Dermis microvascular lymphatic vessel endothelial cell (primary cell): ENCODE measurements at places on chromosomes 13 and 19.

- no peak for DNase-seq
Measured at GRCh38 chr19:6761053-6761676, 6.1 kb downstream of the SH2D3A start.

DNA sequence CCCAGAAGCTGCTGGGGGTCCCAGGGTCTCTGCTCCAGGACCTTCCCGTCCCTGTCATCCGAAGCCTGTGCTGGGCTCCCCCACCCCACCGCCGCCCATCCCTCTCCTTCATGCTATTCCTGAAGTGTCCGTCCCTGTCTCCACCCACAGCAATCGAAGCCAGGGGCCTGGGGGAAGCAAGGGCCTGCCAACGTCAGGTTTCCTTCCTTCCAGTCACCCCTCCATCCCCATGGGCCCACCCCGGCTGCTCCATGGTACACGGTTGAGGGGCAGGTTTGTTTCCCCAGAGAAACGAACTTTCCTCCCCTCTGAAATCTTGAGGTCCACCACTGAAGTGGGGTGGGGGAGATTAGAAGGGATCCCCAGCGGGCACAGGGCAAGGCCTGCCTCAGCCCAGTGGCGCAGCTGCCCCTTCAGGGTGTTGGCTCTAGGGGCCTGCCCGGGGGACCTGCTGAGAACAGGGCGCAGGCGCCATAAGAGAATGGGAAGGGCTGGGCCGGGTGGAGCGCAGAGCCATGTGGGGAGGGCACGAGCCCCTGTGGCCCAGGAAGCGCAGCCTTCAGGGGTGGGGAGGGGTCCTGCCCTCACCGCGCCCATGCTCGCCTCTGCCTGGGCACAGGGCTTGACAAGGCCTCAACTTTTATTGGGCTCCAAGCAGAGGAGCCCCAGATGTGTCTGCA is 16.1 kb downstream of the CEBPG start:
- no peak for DNase-seq

DNA sequence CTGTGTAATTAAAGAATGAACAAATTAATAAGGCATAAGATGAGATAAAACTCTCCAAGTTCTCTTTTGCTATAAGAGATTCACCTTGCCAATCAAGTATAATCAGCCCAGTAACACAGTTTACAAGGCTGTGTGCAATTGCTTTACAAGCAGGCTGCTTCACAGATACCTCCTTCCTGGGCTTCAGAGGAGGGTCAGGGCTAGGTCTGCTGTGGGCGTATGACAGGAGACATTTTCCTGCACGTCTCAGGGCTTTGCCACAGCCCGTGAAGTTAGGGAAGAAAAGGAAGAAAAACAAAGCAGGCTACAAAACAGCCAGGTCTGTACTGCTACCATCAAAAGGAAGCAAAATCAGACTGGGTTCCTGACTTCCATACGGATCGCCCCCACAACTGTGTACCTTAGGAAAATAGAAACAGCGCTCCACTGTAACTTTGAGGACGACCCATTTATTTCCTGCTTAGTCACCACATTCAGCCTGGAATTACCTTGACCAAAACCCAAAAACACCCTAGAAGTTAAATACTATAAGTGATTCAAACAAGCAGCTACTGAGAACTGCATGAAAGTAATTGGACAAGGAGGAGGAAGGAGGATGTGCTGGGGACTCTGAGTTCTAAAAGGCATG is 12.4 kb downstream of the EFNB2 start:
- DNase-seq, result no peak

GRCh38 chr19:19653597-19654147 is 9.8 kb downstream of the ATP13A1 start:
- DNase-seq, result no peak

DNA sequence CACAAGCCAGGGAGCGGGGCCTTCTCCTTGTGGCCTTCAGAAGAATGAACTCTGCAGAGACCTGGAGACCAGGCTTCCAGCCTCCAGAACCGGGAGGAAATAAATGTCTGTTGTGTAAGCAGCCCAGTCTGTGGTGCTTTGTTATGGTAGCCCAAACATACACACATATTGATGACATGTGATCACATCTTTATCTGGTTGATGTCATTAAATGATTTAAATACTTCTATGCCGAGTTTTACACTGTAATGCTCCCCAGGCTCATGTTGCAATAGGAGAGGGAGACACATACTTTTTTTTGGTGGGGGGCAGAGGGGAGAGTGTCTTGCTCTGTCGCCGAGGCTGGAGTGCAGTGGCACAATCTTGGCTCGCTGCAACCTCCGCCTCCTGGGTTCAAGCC is 188.0 kb upstream of the IRS2 start:
- DNase-seq, result no peak

DNA sequence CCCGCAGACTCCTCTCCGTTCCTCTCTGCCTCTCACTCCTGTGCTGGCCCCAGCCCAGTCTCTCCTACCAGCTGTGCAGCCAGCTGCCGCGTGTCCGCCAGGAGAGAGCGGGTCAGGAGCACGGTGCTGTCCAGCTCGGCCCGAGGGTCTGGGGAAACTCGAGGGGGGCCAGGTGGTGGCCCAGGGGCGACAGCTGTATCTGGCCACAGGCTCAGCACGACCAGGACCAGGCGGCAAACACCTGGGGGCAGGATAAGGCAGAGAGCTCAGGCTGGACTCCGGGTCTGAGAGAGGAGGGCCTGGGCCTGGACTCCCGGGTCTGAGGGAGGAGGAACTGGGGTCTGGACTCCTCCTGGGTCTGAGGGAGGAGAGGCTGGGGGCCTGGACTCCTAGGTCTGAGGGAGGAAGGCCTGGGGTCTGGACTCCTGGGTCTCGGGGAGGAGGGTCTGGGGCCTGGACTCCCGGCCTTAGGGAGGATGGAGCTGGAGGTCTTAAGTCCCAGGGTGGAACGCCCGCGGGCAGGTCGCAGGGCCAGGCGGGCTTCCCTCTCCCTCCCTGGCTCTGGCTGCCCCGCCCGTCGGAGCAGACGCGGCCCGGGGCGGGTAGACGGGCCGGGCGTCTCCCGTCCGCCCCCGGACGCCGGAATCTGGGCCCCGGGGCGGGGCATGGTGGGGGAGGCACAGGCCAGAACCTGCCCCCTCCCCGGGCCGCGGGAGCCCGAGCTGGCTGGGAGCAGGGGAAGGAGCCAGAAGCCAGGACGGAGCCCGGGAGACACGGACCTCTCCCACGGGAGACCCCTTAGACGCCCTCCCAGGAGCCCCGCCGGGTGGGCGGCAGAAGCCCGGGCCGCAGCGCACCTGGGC is 1.3 kb downstream of the IL11 start:
- DNase-seq, result no peak

- DNase-seq, result no peak
Measured at GRCh38 chr13:45185286-45185685, 15.6 kb downstream of the KCTD4 start.
